ENCODE measurements at places on chromosomes 3 and 15.

- DNase-seq = no peak
Observed at GRCh38 chr3:20652231-20652986, 466.4 kb upstream of the SGO1 start.

- peak; percentile 9 for DNase-seq
Observed at GRCh38 chr3:116863822-116864589, 154.4 kb downstream of the TUSC7 start.

DNA sequence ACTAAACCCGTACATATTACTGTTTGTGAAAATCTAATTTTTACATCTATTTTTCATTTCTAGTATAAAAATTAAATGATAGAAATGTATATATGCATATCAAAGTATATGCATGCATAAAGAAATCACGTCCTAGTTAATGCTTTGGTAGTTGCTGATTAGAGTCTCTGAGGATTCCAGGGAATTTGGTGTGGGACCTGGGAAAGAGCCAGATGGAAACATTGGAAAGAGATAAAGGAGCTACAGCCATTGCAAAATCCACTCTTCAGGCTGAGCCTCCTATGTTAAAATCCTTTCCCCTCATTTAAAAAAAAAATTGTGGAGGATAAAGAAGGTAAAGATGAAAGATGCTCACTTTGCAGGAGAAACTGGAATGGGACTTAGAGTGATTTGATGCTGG, 134.1 kb downstream of the SRGAP3 start:
- no peak for DNase-seq

GRCh38 chr3:81763001-81763400, 1.6 kb upstream of the GBE1 start:
- no peak for DNase-seq

GRCh38 chr3:111541391-111541790, 606 bp upstream of the CD96 start:
- DNase-seq = no peak

GRCh38 chr15:25850154-25851111, 12.7 kb downstream of the ATP10A start:
- DNase-seq = no peak

DNA sequence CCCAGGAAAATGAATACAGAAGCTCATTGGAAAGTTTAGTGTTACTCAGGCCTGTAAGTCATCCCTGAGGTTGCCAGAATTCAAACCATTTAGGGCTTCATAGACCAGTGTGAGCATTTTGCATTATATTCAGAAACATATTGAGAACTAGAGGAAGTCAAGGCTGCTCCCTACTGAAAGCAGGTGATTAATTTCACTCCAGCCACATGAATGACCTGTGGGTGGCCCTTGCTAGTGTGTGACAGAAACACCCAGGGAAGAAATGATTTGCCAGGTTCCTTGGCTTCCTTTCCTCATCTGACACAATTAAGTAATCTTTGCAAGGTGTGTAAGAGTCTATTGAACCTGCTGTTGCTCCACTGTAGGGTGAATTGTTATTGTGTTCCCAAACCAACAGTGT, 61.8 kb downstream of the GAP43 start:
- DNase-seq = no peak

GRCh38 chr3:177282119-177282655, 84.9 kb upstream of the TBL1XR1 start:
- peak; percentile 98 for DNase-seq

DNA sequence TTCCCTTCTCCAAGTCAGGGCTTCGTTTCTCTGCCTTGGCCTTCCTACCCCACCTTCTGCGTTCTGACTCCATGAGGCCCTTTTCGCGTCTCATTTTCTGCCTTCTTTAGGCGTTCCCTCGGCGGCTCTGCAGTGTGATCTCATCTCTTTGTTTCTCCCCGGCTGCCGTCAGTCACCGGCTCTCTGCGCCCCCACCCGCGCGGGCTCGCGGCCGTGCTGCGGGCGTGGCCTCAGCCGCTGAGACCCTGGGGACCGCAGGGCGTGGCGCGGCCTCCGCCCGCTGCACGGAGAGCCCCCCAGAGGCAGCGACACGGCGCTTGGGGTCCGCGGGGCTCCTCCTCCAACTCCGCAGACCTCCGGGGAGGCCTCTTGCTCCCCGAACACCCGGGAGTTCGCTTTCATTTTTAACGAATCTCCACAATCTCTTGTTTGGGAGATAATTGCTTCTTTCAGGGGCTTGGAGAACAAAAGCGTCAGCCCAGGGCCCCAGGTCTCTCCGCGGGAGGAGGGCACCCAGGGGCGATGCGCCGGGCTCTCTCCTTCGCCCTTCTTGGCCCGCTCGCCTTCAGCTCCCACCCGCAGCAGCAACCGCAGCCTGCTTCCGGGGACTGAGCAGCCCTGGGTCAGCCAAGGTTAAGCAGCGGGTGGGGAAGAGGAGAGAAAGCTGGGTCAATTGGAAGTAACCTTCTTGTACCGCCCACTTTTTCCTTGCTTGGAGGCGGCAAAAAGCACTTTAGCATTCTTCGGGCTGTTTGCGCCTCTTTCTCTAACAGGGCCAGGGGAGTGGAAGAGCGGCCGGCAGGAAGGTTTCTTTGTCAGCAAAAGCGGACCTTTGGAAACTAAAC, 35.2 kb downstream of the GAP43 start:
- peak; percentile 70 for DNase-seq

DNA sequence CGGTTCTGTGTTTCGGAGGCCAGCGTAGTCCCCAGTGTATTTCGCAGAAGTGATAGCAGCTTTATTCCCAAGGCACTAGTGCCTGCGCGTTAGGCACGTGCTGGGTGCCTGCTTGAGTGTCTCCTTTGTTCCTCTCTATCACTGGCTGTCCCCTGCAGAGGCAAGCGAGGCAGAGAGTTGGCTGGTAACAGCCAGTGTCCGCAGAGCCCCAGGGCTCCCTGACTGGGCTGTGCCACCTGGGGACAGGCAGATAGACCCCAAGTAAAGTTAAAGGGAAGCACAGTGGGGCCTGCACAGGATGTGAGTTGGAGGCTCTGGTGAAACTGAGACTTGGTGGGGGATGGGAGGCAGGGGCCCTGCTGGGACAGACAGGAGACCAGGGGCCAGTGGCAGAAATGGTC, 50.7 kb downstream of the APBA2 start:
- DNase-seq = no peak

Data from NCI-H2029 treated with DMSO at 0.1 percent for 48 hours (cell line).